Head of caudate nucleus (tissue), 42 donors: ENCODE measurements at places on chromosomes 7 and 10.

DNA sequence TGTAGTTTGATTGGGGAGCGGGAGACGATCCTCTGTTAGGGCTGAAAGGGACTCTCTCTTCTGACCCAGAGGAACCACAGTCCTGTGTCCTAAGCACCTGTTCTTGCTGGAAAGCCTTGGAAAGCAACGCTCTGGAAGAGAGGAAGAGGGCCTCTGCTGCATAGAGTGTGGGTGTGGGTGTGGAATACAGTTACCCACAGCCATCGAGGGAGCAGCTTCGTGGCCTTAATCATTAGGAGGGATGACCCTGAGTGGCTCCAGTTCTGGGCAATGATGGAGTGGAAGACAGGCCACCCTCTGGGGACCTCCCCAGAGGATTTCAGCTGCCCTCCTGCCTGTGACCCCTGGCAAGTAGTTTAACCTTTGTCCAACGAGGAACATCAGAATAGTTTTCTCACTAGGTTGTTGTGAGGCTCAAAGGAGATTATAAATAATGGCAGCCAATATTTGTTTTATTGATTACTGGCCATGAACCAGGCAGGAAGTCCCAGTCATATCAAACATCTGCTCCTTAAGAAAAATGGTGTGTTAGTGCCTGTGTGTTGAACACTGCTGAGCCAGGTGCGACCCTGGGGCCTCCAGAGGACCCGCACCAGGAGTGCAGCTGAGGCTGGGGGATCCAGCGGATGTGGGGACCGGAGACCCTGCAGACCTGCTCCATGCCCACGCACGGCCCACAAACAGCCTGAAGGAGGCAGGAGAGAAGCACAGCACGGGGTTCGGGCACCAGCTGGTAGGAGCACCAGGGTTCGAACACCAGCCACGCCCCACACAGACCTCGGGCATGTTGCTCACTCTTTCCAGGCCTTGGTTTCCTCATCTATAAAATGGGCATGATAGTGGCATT lies 35.6 kb downstream of the FAM241B start:
- DNase-seq = no peak

GRCh38 chr7:55534916-55535590 lies 37.2 kb downstream of the VOPP1 start:
- DNase-seq = no peak

GRCh38 chr10:45374350-45375052 lies 485 bp downstream of the ALOX5 start:
- no peak for DNase-seq

DNA sequence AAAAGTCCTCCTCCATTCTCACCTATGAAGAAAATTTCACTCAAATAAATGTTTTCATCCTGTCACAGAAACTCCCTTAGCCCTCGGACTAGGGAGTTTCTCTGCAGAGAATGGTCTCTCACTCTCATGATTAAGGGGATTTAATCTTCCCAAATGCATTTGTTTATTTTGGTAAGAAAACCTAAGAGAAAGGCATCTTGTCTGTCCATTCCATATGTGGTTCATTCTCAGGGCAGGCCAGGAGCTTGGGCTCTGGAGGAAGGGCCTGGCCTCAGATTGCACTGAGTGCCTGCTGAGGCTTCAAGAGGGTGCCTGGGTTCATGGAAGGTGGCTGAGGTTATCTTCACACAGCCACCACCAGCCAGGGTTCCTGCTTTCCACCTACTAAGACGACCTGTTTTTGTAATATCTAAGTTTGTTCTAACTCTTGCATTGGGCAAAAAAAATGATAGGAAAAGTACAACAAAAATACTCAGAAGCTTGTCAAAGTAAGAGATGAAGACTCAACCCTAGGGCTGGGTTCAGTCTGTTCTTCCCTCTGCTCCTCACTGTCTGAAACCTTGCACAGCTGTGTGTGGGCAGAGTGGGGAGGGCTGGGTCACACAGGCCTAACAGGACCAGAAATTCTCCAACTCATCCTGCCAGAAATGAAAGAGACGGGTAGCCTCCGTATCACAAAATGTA lies 186.7 kb downstream of the CXCL12 start:
- DNase-seq = no peak

DNA sequence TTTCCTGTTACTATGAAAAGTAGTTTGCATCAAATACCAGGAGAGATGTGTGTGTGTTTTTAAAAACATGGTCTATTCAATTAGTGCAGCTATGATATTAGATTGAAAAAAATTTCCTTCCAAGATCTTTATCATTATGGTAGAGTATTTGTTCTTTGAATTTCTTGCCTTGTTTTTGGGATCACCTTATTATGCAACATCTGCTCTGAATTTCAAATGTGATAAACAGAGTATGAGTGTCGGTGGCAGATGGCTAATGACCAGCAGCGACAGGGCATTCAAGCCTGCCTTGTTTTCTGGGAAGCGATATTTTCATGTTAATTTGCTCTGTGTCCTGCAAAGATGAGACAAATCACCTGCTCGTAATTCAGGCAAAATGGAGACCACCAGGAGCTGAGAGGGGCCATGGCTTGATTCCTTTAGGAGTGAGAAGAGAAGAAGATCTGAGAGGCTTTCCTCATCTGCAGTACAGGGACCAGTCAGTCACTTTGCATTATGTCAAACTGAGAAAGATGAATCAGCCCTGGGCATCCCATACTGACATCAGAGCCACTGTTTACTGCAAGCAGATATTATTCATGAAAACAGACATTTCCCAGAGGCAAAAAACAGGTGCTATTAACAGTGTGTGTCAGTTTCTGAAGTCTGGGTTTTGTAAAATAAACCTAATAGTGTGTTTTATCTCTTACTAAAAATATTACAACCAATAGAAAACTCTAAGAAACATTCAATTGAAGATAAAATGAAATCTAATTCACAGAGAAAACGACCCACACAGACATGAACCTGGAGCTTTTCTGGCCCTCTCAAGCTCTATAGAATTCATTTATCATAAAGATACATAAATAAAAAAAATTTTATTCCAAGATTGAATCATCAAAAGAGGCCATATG lies 67.6 kb downstream of the CDK6 start:
- no peak for DNase-seq

- DNase-seq = no peak
Observed at GRCh38 chr10:50312464-50313437, 61.4 kb upstream of the ASAH2 start.

DNA sequence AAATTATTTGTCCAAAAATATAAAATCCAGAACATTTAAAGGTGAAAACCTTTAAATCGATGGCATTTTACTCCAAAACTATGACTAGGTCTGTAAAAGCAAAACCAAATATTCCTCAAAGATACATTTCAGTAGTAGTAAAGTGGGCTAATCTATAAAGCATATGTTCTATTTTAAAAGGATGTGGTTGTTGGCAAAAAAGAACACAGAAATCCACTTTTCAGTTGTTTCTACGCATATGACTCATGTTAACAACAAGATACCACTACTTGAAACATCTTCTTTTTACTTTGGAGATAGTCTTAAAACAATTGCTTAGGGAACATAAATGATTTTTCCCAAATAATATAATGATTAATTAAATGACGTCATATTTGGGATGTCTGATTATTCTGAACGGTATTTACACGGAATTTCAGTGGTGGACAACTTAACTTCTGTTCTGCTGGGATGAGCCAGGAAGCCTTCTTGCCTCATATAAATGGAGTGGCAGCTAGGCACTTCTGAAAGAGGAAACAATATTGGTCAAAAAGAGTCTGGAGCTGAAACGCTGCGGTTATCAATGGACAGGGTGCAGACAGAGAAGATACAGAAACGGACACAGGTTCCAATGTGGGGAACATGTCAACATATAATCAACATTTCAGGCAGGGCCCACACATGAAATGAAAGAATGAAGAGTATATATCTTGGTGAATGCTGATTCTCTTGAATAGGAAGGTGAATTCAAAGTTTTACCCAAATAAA lies 78.5 kb downstream of the ETV1 start:
- no peak for DNase-seq

DNA sequence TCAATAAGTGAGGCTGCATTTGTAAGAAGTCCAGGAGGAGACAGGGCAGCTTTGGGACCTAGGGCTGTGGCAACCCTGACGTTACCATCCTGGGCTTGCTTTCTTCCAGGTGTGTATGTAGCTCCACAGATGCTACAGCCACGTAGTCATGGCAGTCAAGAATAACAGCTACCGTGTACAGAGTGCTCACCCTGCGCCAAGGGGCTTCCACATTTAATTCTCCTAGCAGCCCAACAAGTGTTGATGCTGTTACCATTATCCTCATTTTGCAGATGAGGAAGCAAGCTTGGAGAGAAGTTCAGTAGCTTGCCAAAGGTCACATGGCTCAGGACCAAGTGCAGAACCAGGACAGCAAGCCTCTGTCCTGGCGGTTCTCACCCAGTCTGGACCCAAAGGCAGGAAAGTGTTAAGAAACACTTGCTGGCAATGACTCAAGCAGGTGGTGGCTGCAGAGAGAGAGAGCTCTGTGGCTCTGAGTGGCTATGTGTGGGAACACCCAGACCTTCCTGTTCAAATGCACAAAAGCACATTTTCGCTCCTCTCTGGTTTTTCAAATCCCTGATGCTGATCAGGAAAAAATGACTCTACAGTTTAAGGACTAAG lies 89.8 kb downstream of the CREM start:
- no peak for DNase-seq

- no peak for DNase-seq
Observed at GRCh38 chr10:89138755-89139490, 68.2 kb downstream of the CH25H start.

DNA sequence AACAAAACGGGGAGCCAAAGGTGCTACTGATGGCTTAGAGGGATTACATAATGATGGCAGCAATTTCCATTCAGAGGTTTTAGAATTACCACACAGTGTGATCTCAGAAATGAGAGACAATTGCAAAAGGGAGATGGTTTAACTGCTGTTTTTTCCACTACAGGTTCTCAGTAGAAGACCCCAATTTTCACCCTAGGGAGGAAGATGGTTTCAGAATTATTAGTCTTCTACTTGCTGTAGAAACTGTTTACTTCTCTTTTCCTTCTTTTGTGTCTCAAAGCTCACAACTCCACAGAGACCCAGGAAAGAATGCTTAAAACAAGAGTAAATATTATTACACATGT lies 226.5 kb downstream of the INHBA start:
- DNase-seq = no peak

DNA sequence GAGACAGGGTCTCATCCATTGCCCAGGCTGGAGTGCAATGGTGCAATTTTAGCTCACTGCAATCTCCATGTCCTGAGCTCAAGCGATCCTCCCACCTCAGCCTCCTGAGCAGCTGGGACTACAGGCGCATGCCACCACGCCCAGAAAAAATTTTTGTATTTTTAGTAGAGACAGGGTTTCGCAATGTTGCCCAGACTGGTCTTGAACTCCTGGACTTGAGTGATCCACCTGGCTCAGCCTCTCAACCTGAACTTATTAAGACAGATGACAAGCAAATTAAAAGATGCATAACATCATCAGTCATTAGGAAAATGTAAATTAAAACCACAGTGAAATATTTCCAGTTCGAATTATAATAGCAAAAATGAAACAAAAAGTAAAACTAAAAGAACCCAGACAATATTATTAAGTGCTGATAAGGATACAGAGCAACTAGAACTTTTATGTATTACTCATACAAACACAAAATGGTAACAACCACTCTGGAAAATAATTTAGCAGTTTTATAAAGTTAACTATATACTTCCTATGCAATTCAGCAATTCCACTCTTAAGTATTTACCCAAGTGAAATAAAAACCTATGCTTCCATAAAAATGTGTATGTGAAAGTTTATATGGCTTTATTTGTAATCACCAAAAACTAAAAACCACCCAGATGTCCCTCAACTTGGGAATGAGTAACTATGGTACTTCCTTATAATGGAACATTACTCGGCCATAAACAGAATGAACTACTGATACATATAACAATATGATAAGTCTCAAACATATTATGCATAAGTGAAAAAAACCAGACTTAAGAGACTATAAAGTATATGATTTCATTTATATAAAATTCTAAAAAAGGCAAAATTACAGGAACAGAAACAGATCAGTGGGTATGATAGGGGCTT lies 15.3 kb downstream of the ZFAND4 start:
- DNase-seq = no peak

- no peak for DNase-seq
Observed at GRCh38 chr10:112912410-112912928, 37.6 kb upstream of the TCF7L2 start.

DNA sequence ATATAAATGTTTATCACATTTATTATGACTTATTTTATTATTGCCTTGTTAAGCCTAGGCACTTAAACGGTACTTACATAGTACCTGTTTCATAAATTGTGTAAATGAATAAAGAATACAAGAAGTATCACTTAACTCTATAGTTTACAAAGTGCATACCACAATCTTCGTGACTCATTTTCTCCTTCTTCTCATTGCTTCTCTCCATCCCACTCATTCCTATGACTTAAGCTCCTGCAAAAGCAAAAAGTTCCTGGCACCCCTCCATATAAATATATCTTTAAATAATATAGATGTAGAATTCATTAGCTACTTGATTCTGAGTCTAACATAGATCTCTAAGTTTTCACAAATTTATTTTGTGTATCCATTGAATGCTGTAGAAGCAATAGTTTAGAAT lies 1382.0 kb upstream of the CELF2 start:
- no peak for DNase-seq

- DNase-seq = peak; percentile 31
Observed at GRCh38 chr7:77415476-77415822, 700 bp downstream of the GSAP start.

- no peak for DNase-seq
Observed at GRCh38 chr10:130956251-130956650, 355.3 kb downstream of the TCERG1L start.
